ENCODE measurements at places on chromosomes 1 and 21.

DNA sequence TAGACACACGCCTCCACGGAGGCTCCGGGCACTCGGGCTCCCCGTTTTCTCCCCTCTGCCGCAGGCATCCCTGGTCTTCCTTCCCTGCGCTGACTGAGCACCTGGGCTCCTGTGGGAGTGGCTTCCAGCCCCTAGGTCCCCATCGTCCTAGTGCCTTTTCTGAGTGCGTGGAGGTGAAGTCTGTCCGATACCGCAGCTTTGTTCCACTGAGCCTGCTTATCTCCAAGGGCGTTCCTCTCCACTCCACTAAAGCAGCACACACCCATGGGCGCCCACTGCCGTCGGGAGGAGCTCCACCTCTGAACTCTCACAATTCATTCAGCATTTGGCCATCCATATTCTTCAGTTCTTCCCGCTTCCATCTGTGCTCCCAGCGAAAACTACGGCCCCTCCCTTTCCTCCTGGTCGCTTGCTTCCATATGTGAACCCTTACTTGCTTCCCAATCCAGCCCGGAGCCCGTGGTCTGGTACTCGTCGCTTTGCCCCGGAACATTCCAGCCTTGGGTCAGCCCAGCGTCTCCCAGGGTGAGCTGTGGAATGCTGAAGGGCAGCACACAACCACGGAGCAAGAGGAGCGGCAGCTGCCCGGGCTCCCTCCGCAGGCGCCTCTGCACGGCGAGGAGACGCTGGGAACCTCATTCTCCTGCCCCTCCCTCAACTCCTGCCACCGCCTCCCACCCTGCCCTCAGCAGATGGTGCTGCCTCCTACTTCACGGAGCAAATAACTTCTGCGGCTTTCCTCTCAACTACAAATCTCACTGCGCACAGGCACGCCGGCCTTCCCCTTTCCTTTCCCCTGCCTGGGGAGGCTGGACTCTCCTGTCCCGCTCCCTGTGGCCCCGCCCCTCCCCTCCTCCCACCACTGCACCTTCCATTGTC, 27.5 kb downstream of the ATP8B2 start:
- DNase-seq = peak; percentile 60

- no peak for DNase-seq
Observed at GRCh38 chr1:99852648-99853047, 2.5 kb downstream of the AGL start.

DNA sequence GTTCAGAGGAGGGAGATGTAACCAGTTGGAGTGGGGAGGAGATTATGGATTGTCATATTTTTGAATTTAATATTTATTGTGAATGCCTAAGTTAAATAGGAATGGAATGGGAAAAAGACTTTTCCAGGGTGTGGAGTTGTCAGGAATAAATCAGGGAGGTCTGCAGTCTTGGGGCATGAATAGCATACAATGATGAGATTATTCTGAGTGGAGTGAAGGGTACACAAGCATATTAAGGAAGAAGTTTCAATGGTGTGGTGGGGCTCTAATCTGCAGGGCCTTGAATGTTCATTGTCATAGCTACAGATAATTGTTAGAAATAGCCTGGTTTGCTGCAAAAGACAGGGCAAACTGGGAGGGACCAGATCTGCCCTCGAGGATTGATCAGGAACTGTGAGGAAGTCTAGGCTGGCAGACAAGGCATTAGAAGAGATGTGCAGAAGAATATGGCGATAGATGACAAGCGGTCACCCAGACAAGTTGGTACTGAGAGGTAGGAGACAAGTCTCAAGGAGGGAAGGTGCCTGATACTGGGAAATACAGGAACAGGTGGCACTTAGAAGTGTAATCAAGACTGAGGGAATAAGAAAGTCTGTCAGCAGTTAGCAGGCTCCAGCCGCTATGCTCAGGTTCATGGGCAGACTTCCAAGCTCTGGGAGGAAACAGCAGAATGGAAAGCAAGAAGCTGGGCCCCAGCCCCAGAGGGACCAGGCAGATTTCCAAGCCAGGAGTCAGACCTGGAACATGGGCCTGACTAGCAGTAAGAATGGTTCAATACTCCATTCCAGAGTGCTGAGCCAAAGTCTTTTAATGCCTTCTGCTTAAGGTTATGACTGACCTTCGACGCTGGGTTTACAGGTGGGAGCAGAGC, 20.9 kb upstream of the RGL1 start:
- no peak for DNase-seq

DNA sequence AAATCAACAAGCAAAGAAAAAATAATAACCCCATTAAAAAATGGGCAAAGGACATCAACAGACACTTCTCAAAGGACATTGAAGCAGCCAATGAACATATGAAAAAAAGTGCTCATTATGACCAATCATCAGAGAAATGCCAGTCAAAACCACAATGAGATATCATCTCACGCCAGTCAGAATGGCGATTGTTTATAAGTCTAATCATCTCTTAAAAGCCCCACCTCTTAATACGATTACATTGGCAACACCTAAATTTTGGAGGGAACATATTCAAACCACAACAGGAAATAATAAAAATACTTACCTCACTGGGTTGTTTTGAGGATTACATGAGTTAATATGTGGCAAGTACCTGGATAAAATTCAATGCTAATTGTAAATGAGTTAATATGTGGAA, 57.1 kb upstream of the PLPPR4 start:
- DNase-seq = no peak

- DNase-seq = no peak
Observed at GRCh38 chr1:199512037-199512710, 515.3 kb upstream of the NR5A2 start.

- DNase-seq = no peak
Observed at GRCh38 chr1:152824964-152825363, 2.3 kb upstream of the LCE1A start.

DNA sequence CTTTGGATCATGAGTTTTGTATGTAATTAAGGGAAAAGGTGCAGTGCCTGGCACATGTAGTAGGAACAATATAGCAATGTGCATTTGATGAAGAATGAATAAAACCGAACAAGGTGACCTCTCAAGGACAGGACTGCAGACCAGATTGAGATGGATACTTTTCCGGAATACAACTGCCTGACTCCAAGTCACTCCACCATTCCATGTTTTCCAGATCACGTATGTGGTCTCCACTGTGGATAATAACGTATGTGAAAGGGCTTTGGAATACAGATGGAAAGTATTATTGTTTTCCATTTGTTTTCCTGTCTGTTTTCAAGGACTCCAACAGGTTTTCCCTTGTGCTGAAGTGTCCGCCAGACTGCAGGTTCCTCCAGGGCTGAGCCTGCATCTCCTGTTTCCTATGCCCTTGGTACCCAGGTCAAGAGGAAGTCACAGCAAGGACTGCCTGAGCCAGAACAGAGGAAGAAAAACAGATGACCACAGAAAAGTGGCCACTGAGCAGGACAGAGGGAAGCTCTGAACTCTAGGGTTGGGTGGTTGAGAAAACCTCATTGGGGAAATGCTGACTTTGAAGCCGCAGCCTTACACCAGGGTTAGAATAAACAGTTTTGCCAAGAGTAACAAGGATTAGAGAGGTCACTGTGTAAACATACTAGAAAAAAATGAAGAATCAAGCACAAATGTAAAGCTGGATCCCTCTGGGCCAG, 4.0 kb downstream of the CFAP45 start:
- DNase-seq = no peak

DNA sequence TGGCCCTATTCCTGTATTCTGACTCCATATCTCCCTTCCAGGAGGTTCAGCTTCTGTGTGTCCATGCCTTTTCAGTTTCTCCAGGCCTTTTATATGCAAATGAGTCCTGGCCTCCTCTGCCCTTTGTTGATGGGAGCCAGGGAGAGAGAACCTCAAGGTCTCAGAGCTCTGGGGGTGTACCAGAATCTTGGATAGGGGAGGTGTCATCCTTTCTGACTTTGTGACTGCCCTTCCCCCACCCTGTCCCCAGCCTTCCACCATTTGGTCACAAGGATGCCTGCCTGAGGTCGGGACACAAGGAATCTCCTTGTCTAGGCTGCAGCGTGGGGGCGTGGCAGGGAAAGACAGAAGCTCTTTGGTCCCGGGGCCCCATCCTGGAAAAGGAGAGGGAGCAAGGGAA, 18.6 kb downstream of the LURAP1 start:
- DNase-seq = peak; percentile 24

DNA sequence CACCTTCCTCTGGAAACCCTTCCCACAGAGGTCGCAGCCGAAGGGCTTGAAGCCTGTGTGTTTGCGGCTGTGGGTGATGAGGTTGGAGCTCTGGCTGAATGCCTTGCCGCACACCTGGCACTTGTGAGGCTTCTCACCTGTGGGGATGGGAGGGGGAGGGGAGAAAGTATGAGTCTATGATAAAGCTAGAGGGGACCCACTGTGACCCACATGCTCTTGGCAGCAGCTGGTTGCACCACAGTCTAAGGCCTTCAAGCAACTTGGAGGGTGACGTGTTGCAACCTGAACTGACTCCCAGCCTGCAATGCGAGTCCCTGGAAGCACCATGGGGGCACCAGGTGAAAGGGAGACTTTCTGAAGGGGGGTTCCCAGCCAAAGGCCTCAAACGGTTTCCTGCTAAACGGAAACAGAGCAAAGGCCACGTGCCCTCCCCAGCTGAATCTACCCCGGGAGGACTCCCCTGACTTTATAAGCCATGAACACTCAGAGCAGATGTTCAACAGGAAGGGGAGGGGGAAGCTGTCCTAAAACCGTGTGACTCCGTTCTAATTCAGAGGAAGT, 10.6 kb downstream of the GFI1 start:
- no peak for DNase-seq

GRCh38 chr1:65457868-65458267, 37.4 kb downstream of the LEPR start:
- DNase-seq = no peak

- DNase-seq = no peak
Observed at GRCh38 chr1:209168204-209168603, 415.3 kb upstream of the CAMK1G start.

GRCh38 chr1:207316141-207316540, 5.3 kb upstream of the CD55 start:
- no peak for DNase-seq

- no peak for DNase-seq
Observed at GRCh38 chr1:157194731-157195520, 56.7 kb upstream of the ETV3 start.

GRCh38 chr1:218284377-218284916, 646 bp upstream of the RRP15 start:
- DNase-seq = peak; percentile 33
